H4 (cell line): ENCODE measurements at places on chromosomes 1 and 21. TPM values are rescaled to one million over a fixed set of nuclear protein-coding genes. Genes with fewer than 3 reads are reported as not detected.
A peak's percentile ranks its signal among the peaks of the same experiment; 100 is the strongest.

- DNase-seq = peak; percentile 71
Observed at GRCh38 chr1:65423884-65424572, 3.6 kb downstream of the LEPR start.

CHIT1 gene
- total RNA-seq = not detected in 2 replicates

DNA sequence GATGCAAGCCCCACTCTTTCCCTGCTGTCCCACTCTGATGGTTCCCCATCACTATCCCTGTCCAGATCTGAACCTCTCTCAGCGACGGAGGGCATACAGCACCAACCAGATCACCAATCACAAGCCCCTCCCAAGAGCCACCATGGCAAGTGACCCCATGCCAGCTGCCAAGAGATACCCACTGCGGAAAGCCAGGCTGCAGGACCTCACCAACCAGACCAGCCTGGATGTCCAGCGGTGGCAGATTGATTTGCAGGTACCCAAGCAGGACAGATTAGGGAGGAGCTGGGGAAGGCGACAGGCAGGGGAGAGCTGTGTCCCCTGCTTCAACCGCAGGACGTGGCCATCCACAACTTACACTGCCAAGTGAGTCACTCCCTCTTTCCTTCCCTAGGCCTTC lies 46.9 kb downstream of the VWA5B1 start:
- DNase-seq = no peak

PTGFR gene
- 0.12 and 0.39 TPM in 2 replicates for total RNA-seq

PROK1 gene
- total RNA-seq = not detected in 2 replicates

- DNase-seq = peak; percentile 89
Observed at GRCh38 chr1:218459878-218460711, 115.0 kb downstream of the TGFB2 start.

GRCh38 chr1:116243333-116244054 lies 129.6 kb upstream of the ATP1A1 start:
- DNase-seq = no peak

NECTIN4 gene
- 0.14 TPM in 1 of 2 replicates, not detected in the other for total RNA-seq
